ENCODE measurements at places on chromosomes 1 and 21.

DNA sequence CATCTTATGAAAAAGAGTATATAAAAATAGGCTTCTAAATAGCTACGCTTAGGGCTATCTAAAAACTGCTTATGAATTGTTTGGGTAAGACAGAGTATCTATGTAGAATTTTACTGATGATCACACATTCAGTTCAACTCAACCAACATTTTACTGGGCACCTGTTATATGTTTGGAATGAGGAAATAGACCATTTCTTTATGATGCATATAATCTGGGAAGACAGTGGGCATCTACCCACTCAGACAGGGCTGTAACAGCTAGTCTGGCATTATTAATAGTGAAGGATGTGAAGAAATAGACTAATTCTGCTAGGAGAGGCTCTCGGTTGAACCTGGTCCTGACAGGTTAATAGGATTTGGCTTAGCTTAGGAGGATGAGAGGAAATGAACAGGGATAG lies 56.9 kb downstream of the TIAM1 start:
- DNase-seq = no peak

DNA sequence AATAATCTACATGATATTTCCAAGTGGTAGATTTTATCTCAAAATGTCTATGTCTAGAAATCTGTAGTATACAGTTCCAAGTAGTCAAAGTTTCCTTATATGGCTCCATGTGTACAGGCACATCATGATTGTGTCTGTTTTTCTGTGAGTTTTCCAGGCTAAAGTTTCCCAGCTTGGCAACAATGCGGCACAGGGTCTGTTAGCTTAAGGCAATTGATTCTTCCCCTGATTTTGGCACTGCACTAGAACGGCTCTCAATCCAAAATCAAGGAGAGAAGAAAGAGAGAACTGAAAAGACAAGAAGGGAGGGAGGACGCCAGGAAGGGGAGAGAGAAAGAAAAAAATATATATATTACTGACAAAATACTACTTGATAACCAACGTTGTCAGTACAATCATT lies 193.9 kb upstream of the SNX7 start:
- no peak for DNase-seq

GRCh38 chr1:181383695-181384094 lies 99.6 kb upstream of the CACNA1E start:
- no peak for DNase-seq

DNA sequence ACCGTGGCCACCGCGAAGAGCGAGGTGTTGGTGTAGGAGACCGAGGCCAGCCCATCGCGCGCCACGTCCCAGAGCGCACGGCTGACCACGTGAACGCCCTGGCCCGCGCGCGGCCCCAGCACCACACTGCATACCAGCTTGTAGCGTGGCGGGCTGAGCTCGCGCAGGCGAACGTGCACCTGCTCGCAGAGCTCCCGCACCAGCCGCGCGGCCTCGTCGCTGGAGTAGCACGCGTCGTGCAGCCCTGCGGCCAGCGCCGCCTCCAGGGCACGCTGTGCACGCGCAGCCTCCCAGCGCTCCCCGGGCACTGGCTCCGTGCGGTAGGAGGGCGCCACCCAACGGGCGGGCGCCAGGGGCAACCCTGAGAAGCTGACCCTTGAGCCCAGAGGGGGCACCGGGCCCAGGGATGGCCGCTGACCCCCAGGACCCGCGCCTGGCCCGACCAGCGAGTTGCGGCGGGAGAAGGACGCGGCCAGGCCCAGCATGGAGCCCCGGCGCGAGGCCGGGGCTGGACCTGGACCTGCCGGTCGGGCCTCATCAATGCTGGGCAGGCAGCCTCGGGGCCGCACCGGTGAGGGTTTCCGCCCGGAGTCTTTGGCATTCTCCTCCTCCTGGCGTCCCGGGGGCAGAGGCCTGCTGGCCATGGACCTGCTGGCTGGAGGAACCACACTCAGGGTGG lies 987 bp downstream of the DYNLT4 start:
- peak; percentile 61 for DNase-seq

DNA sequence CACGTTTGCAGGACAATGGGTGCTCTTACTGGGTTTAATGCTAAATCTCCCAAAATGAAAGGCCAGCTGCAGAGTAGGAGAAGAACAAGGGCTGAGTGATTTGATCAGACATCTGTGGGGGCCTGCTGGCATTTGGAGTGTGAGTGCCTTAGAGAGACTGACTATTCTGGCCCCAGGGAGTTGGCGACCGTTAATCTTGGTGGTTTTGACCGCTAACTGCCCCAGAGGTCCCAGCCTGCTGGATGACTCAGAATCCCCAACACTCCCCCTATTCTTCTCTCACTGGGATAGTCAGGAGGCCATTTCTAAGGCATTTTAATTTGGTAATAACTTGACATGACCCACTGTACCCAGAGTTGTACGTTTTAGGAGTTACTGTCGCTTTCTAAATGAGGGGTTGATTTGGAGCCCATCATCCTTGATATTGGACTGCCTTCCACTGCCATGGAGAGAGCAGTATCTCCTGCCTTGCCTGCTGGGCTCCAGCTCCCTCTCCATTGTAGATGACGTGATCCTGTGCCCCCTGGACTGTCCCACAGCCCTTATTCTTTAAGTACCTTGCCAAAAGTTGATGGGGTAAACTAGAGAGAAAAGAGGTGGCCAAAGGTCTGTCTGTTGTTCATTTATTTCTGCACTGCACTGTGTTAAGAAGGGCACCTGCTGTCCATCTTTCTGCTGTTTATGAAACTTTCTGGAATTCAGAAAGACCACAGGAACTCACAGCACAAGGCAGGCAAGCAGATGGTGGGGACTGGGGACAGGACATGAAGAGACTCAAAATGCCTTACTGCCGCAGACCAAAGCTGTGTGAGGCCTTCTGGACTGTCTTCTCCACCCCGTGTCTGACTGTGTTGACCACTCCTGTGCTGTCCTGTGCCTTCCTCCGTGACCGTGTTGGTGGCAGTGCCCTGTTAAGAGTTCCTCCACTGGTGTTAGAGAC lies 98.2 kb upstream of the ARTN start:
- peak; percentile 67 for DNase-seq

DNA sequence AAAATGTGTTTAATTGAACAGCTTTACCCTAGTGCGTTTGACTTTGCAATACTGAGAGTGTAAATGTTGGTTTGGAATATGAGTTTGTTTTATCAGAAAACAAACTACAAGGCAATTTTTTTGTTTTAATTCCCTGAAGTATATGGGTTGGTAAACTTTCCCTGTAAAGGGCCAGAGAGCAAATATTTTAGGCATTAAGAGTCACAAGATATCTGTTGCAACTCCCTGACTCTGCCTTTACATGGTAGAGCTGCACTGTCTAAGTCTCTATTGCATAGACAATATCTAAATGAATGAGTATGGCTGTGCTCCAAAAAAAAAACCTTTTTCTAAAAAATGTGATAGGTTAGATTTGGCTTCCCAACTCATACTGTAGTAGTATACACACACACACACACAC lies 115.1 kb upstream of the PBX1 start:
- no peak for DNase-seq

DNA sequence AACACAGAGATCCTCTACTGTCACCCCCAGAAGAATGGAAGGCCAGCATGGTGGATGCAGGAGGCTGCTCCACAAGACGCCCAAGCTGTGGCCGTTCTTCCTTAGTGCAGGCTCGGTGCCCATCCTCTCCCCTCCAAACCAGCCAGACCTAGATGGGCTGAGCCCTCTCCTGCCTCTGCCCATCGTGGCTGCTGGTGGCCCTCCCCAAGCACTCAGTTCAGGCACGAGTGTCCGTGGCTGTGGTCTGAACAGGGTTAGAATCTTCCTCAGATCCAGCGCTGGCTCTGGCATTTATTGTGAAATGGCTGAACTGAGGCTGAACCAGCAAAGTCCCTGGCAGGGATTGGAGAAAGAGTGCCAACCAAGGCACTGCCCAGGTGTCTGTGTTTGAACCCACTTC lies 59.5 kb downstream of the TRIM11 start:
- DNase-seq = peak; percentile 45

DNA sequence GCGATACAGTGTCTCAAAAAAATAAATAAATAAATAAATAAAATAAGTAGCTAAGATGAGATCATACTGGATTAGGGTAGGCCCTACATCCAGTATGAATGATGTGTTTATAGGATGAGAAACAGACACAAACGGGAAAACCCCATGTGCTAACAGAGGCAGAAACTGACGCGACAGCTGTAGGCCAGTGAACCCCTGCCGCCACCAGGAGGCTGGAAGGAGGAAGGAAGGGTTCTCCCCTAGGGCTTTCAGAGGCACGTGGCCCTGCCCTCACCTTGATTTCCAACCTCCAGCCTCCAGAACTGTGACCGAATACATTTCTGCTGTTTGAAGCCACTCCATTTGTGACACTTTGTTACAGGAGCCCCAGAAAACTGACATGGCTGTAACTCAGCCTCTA lies 38.5 kb downstream of the CHD5 start:
- peak; percentile 21 for DNase-seq

All from Right ventricle myocardium inferior (tissue), 1 donor.